Tongue (tissue), 3 donors: ENCODE measurements at places on chromosomes 1 and 21.
A peak's percentile ranks its signal among the peaks of the same experiment; 100 is the strongest.

- DNase-seq = no peak
Observed at GRCh38 chr1:85563139-85563538, 17.4 kb upstream of the CCN1 start.

DNA sequence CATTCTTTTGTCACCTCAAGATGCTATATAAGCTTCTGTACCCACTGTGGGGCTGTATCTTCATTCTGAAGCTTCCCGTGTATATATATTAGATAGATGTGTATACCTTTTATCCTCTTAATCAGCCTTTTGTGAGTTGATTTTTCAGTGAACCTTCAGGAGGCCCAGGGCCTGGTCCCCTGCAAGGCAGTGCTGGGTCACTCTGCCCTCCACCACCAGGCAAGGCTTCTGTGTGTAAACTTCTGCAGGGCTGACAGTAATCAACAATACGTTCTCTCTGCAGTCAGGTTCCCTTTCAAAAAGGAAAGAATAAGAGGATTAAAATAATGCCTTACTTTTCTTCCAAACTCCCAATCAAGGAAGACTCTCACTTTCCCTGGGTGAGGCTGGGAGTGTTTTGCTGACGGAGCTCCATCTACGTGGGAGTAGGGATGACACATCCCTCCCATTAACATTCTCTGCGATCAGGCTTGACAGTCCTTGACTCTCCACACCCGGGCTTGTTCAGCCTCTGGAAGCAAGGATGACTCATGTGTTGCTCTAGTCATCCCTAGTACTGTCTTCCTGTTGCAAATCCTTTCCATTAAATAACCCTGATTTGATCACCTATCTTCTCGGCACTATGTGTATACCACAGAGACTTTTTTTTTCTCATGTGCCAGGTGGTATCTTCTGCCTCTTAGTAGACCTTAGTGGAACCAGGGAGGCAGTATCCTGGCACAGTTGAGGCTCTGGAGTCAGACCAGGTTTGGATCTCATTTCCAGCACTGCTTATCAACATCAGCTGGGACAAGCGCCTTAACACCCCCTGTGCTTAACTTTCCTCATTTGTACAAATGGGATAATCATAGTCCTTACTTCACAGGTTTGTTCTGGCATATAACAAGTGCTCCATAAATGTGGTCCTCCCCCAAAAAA, 70.3 kb upstream of the KCNK1 start:
- no peak for DNase-seq

DNA sequence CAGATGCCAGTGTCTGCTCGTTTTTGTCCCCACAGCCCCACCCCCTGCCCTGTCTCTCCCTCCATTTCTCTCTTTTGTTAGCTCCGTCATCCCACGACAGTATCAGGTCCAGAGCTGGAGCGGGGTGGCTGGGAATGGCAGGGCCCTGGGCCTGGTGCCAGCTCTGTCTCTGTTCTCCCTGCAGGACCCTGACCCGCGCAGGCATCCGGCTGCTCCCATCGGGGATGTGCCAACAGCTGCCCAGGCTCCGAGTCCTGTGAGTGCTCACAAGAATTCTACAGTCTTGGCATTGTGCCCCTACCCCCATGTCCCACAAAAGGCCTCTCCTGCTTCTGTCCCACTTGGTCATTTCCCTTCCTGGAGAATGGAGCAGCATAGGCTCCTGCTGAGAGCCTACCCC, 37.4 kb downstream of the UBE2T start:
- DNase-seq = peak; percentile 90

- no peak for DNase-seq
Observed at GRCh38 chr1:183327434-183328290, 90.5 kb downstream of the NMNAT2 start.
